ENCODE measurements at places on chromosomes 13 and 19.

- DNase-seq, result no peak
Observed at GRCh38 chr13:106183410-106184065, 351.9 kb downstream of the EFNB2 start.

GRCh38 chr13:38462605-38463004 is 113.0 kb downstream of the UFM1 start:
- DNase-seq, result no peak

DNA sequence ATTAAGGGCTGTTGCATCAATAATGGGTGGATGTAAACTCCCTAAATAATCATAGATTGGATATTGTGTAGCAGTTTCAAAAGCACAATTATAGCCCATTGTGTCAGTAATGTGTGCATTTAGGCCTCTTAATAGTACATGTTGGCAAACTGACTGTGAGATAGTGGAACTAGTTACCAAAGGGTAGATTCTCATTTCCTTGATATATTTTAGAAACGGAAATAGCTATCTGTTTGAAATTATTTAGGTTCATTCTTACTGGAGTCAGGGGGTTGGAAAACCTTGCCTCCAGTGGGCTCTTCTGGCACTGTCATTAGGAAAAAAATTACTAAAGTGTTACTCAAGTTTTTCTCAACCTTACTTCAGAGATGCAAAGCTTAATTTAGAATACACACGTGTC is 1074.9 kb downstream of the PCDH17 start:
- DNase-seq, result no peak

DNA sequence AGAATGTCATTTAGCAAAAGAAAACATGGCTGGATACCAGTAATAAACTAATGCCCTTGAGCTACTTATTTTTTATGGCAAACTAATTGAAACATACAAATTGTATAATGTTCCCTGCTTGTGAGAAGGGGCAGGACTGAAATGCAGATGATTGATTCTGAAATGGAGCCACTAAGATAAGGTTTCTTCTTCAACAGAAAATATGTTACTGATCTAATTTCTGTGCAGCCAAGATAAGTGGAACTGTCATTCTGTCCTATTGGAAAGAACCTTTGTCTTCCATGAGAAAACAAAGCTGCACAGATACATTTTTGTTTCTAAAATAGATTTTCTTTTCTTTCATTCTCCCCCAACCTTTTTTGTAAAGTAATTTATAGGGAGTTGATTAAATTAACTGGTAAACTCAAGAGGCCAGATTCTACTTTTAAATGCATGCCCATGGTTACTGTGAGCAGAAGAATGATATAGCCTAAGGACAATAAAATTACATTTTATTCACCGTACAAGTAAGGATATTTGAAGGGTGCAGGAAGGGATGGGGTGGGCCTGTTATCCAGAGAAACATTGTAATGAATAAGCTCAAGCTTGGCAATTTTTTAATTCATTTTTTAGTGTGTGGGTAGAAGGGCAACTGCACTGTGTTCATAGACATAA is 39.9 kb downstream of the STARD13 start:
- DNase-seq, result no peak

- DNase-seq, result no peak
Observed at GRCh38 chr19:48064509-48064908, 20.6 kb upstream of the CABP5 start.

- DNase-seq, result peak; percentile 54
Observed at GRCh38 chr13:111202156-111202621, 87.1 kb downstream of the ARHGEF7 start.

DNA sequence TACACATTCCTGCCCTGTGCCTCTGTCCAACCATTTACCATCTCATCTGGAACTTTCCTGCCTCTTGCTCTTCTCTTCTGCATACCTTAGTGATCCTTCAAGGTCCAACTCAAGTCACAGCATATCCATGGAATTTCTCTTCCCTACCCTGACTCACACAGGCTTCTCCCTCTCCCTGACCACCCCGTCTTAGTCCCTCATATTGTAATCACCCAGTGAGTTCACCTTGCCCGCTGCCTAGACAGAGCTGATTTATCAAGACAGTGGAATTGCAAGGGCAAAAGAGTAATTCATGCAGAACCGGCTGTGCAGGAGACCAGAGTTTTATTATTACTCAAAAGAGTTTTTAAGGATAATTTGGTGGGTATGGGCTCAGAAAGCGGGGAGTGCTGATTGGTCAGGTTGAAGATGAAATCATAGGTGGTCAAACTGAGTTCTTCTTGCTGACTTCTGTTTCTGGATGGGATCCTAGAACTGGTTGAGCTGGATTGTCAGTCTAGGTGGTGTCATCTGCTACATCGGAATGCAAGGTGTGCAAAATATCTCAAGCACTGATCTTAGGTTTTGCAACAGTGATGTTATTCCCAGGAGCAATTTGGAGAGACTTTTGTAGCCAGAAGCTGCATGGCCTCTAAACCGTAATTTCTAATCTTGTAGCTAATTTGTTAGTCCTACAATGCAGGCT is 67.2 kb downstream of the HSPH1 start:
- no peak for DNase-seq

Measured in muscle of leg (tissue), 16 donors.